Stimulated activated CD8-positive, alpha-beta memory T cell treated with anti-CD3 and anti-CD28 coated beads, Interleukin-7, amount 100 ng/mL, for 1 hour (primary cell): ENCODE measurements at places on chromosomes 2 and 18.

DNA sequence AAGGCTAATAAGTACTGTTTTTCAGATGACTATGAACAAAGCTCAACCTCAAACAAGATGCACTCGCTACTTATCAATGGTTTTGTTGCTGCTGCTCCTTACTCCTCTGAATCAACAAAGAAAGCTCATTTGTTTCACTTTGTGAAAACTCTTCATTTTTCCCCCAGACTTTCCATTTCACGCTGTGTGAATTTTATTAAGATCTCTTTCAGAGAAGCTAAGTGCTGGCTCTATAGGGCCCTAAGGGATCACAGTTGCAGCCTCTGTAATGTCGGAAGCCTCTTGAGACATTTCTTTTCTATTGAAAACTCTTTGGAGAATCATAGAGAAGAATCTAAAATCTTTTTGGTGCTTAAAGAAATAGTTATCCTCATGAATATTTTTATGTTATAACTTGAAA is 209.8 kb downstream of the CD226 start:
- no peak for DNase-seq

- no peak for DNase-seq
Measured at GRCh38 chr2:174694920-174695319, 69.4 kb downstream of the CHRNA1 start.

DNA sequence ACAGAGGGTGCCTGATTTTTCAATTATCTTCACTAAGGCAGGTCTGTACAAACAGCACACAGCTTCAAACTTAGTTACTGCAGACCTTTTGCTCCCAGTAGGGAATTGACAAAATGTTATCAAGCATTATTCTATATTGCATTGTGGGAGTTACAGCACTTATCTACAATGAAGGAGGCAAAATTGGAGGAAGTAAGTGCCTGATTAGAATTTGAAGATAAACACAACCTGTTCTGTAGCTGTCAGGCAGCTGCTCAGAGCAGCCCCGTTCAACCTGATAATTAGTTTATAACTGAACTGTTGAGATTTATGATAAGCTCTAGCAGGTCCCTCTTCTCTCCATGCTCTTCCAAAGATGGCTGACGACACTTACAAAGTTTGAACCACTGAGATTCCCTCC is 364.4 kb upstream of the CYRIA start:
- no peak for DNase-seq

- no peak for DNase-seq
Measured at GRCh38 chr2:44246840-44247369, 28.4 kb upstream of the SLC3A1 start.

DNA sequence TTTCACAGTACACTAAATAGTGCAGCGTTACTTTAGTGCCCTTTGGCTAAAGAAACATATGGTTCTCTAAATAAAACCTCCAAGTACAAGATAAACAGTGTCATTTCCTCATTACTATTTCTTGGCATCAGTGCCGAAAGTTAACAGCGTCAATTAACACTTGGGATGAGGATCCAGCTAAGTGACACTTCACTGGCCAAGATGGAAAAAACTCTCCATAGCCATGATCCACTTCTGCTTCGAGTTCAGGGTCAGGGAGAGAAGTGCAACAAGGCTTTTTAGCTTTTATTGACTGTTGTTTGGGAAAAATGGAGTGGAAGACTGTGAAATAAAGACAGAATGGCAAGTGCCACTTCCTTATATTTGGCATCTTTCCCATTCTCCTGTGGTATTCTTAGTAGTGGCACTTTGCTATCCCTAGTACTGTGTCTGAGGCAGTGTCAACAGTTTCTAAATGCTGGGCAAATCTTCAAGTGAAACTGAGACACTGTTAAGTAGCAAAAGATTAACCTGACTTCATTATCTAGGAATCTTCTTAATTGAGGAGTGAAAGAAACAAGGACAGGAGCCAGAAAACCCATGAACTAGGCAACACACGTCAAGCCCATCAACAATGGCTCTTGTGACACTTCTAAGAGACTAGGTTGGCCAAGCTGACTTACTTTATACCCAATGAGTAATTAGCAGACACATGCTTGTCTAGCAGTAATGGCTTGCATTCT is 222.5 kb upstream of the SESTD1 start:
- no peak for DNase-seq

GRCh38 chr2:100320547-100321178 is 1.6 kb downstream of the LONRF2 start:
- no peak for DNase-seq

GRCh38 chr2:186980787-186981550 is 132.0 kb upstream of the ZSWIM2 start:
- no peak for DNase-seq

DNA sequence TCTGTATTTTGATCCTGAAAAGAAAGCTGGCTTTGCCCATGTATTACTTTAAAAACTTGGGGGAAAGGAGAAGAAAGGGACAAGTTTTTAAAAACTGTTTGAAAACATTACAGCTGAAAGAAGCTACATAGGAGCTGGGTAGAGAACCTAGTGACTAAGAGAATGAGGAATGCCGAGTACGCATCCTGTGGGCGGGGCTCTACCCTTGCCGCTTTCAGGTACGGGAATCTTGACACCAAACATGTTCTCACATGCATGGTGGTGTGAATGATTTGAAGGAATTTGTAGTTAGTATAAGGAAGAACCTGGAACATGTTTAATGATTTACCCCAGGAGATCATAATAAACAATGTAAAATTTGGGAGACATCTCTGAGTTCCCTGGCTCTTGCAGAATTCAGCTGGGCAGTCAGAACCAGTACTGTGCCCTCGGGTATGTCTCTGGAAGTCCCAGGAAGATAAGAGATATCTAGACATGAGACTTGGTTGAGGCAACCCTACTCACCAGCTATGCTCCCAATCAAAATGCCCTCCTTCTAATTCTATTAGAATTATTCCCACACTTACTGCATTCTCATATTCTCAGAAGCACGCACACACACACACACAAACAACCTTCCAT is 16.5 kb upstream of the TGFA start:
- DNase-seq, result no peak

GRCh38 chr2:176652300-176653182 is 383.3 kb downstream of the MTX2 start:
- DNase-seq, result no peak

DNA sequence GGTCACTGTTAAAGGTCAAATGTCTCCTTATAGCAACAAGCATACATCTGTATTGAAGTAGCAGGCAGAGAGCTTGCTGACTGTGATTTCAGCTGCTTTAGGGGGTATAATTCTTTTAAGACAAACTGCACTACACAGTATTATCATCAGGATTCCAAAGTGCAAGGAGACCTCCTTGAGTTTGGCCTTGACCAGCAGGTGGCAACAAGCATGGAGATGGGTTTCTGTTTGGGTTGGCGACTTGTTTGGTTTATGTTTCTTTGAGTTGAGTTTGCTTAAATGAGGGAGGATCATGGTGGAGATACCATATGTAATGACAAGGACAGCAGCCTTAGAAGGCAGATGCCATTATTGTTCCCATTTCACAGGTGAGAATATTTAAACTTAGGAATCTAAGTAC is 681.0 kb upstream of the ID2 start:
- DNase-seq, result no peak

DNA sequence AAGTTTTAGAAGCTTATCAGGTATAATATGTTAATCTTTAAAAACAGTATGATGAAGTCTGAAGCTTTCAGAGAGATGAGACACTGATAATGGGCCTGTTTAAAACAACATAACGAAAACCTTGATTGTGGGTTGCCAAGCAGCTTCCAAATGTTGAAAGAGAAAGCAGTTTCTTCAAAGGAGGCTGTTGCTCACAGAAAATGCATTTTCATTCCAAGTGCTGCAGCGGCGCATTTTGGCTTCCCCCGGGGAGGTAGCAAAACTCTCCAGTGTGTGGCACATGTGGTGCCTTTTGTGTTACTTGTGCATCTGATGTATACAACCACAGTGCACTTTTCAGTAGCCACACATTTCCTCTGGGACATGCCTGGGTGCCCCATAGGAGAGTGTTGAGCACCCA is 66.1 kb downstream of the TMEFF2 start:
- DNase-seq, result no peak

DNA sequence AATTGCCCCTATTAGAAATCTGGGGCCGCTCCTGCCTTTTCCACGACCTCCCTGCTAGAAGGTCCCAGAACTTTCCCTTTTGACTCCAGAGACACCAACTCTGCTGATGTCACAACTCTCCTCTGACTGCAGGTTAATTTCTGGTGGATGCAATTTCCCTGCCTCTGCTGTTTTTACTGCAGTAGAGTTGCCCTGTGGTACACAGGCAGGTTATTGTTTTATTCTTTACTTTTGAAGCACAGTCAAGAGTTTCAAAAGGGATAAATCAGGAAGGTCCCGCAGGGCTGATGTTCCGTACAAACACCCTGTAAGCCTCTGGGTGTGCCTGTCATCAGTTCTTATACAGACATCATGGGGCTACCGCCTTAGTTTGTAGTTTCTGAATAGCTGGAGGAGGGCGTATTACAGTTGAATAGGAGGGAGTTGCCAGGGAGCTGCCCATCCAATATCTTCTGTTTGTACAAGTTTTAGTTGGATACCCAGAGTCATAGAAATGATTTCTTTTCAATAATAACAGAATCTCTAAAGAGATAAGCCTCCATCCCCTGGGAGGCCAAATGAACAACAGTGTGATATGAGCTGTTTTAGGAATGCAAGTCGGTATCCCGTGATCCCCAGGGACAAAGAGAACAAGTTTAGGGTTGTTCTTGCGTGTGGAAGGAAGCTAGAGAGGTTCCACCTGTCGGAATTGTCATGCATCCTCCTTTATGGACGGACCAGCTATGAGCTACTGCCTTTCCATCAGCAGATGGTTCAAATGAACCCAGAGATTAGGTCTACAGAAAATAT is 108.4 kb upstream of the COPS8 start:
- no peak for DNase-seq

DNA sequence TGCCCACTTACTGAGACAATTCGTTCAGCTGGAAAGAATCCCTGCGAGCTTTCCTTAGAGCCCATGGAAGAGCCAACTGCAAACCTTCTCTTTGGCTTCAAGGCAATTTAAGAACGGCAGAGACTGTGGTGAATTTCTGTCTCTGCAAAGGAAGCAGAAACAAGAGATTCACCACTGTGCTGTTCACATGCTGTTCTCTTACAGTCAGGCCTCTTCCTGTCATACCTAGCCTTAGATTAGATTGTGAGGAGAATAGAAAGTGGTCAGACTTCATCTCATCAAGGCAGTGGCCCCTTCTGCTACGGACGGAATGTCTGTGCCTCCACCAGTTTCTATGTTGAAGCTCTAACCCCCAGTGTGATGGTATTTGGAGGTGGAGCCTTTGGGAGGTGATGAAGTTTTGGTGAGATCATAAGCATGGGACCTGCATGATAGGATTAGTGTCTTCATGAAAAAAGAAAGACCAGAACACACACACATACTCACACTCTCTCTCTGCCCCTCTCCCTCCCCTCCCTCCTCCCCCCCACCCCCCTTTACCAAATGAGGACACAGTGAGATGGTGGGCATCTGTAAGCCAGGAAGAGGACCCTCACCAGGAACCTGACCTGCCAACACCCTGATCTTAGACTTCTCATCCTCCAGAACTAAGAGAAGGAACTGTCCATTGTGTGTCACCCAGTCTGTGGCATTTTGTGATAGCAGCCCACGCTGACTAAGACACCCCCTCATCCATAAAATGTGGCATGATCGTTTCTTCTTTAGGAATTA is 45.6 kb upstream of the NRP2 start:
- DNase-seq, result no peak

DNA sequence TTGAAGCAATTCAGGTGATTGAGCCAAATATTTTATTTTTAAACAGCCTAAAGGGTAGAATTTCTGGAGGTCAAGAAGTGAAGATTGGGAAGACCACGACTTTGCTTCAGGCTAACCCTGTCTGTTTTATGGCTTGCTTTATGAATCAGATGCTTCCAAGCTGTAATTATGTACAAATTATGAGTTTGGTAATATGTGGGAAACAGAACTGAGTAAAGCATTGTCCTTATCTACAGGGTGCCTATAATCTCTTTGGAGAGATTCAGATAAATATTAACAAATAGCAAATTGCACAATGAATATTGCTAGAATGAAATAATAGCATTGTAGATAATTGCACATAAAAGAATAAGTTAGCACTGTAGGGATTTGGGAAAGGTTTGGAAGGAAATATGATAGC is 539.4 kb upstream of the CDH2 start:
- DNase-seq, result no peak

DNA sequence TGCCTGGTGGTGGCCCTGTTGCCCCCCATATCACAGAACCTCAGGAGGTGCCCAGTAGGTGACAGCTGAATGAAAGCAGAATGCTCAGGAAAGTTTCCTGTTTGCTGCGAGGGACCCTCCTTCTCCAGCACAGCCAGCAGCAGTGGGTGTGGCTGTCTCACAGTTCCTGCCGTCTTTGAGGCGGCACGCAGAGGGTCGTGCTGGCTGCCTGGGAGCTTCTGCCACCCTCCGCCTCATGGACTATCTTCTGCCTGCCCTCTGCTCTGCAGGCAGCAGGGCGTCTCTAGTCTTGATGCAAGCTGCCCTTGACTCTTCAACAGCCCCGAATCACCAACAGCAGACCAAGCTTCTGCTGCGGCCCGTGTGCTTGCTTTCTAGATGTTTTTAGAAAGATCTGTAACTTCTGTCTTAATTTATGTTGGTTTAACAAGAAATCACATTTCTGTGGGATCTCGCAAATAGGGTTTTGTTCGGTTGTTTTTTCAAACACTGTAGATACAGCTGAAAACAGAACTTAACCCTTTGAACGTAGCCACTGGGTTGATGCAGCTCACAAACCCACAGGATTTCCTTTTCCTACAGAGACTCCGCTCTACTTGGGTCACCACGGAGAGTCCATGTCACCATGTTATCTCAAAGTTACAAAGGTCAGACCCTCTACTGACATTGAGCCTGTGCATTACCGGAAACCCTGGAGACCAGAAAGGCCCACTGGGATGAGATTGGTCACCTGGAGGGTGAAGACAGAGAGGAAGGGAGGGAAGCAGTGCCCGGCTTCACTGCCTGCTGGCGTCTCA is 144.9 kb downstream of the ACOXL start:
- DNase-seq, result no peak

DNA sequence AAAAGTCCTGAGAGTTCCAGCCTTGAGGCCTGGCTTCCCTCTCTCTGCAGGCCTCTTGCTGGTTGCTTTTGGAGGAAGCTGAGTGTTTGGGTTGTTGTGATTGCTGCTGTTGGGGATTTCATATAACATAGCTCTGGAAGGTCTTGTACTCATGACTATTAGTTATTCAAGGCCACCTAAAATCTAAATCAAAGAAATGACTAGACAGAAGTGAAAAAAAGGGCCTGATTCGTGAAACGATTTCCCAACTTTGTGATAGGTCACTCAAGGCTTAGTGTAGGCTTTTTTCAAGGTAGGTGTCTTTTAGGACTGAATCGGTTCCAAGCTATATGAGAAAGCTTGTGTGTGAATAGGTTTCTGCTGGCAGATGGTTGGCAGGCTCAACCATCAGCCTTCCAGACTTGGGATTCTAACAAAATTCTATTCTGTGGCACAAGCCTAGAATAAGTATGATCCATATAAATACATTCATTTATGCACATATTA is 164.4 kb downstream of the FMNL2 start:
- DNase-seq, result no peak

DNA sequence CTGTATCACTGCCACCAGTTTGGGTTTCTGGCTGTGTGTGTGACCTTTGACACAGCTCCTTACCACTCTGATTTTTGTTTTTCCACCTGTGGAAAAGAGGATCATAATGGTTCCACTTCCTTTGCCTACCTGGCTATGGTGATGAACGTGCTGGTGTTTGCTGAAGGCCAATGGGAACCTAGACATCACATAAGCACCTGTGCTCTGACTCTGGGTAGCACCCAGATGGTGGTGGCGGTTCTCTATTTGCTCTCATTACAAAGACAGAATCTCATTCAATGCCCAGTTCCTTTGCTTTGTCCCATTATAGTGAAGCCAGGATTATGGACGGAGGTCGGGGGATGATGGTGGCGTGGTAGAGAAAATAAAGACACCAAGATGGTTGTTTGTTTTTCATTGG is 121.2 kb upstream of the GATA6 start:
- no peak for DNase-seq
